C1 segment of cervical spinal cord (tissue), 14 donors: ENCODE measurements at places on chromosomes 3 and 15.

DNA sequence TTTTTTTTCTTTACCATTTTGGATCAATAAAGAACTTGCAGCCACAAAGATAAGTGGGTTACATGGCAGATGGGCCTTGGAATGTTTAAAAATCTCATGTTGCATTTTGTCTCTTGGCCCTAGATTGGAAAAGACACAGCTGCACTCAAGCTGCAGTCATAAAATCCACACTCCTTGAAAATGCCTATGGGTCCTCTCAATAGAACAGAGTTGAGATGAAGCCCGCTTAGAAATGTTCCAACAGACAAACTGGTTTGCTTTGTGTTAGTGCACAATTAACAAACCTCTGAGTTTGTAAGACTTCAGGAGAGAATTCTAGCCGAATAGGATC, 401.2 kb upstream of the CDIN1 start:
- DNase-seq = no peak

- DNase-seq = no peak
Measured at GRCh38 chr3:187540847-187541246, 129.3 kb downstream of the SST start.

GRCh38 chr15:39997031-39997430, 42.0 kb downstream of the SRP14 start:
- no peak for DNase-seq

GRCh38 chr15:96296264-96296663, 34.2 kb upstream of the NR2F2 start:
- DNase-seq = no peak

DNA sequence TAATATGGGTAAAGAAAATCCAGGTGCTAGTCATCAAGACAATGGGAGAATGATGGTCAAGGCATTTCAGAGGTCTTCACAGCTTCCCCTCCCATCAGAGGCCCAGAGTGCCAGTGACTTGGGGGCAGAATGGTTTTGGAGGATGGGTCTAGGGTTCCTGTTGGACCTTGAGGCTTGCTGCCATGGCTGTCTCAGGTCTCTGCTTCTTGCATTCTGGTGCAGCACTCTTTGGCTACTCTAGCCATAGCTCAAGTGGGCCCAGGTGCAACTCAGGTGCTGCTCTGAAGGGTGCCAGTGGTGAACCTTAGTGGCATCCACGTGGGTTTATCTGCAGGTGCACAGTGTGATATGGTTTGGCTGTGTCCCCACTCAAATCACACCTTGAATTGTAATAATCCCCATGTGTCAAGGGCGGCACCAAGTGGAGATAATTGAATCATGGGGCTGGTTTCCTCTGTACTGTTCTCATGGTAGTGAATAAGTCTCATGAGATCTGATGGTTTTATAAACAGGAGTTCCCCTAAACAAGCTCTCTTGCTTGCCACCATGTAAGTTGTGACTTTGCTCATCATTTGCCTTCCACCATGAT, 48.5 kb upstream of the PEX5L start:
- no peak for DNase-seq

GRCh38 chr3:64081235-64081630, 57.9 kb upstream of the PSMD6 start:
- DNase-seq = no peak

DNA sequence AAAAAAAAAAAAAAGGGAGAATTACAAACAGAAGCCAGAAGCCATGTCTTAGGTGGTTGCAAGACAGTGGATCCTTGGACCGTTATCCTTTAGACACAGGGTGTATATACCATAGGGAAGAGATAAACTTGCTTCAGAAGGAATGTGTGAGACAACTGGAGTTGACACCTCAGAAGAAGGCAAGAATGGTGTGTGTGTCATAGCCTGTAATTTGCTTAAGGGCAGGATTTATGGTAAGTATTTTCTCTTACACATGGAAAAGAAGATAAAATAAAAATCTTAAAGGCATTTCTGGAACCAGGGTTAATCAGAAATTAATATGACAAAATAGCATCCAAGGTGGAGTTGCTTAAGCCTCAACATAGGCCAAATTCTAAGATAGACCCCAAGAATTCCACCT, 19.3 kb upstream of the DNAJC19 start:
- no peak for DNase-seq

GRCh38 chr3:197169028-197169427, 129.4 kb downstream of the DLG1 start:
- no peak for DNase-seq

DNA sequence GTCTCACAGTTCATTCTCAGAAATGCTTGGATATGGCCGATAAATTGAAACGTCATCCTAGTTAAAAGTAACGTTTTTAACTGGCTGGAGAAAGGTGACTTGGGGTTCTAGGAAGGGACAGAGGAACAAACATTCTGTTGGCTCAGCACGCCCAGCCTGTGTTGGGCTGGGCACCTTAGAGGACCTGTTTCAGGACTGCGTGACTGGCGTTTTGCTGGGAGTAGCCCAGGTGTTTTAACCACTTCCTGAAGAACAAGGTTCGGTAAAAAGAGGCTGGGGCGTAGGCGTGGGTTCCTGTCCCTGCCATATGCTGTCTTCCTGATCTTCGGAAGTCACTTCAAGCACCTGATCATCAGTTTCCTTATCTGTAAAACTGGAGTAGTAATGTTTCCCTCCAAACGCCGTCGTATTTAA, 1.1 kb upstream of the TLNRD1 start:
- no peak for DNase-seq

DNA sequence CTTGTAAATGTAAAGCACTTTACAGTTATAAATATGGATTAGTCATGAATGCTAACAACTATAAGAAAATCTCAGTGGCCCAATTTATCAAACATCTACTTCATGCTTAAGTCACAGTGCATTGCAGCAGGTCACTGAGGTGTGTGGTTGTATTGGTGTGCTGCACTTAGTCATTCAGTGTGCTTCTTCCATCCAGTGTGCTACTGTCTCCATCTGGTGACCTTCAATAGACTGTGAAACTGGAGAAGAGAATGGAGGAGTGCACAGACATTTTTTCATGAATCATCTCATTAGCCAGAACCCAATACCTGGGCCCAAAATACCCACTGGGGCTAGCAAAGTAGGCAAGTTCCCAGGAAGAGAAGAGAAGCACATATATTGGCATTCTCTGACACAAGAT, 199.6 kb downstream of the SHOX2 start:
- DNase-seq = no peak

DNA sequence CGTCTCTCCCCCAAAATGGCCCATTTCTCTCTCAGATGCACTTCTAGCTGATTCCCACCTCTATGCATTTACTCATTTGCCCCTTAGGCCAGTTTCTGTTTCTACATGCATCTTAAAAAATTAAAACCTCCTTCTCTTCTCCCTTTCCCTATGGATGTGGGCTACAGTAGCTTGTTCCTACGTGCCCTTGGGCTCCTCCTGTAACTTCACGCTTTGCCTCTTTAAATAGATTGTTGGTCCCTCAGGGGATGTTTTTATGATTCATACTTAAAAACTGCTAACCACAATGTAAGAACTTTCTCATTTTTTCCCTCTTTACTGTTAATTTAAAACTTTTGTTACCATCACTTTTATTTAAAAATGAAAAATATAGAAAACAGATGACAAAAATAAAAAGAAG, 185.6 kb upstream of the MRPL3 start:
- DNase-seq = no peak

DNA sequence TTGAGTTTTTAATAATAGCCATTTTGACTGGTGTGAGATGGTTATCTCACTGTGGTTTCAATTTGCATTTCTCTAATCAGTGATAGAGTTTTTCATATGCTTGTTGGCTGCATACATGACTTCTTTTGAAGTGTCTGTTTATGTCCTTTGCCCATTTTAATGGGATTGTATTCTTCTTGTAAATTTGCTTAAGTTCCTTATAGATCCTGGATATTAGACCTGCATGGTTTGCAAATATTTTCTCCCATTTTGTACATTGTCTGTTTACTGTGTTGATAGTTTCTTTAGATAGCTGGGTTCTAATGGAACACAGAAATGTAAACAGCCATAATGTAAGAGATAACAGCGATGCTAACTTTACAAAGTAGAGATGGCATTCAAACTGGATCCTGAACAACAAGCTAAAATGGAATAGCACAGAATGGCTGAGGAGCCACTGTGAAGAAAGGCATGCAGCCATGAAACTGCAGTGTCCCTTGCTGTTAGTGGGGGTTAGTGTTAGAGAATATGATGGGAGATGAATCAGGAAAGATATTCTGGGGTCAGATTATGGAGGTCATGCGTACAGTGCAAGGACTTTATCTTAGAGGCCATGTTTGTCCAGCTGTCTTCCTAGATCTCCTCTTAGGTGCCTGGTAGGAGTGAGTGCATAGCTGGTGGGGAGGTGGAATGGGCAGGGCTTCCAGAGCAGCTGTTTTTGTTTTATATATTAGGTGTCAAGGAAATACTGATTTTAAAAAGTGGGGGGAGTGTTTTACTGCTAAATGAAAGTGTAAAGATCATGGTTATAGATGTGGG, 48.1 kb downstream of the BBS4 start:
- no peak for DNase-seq

DNA sequence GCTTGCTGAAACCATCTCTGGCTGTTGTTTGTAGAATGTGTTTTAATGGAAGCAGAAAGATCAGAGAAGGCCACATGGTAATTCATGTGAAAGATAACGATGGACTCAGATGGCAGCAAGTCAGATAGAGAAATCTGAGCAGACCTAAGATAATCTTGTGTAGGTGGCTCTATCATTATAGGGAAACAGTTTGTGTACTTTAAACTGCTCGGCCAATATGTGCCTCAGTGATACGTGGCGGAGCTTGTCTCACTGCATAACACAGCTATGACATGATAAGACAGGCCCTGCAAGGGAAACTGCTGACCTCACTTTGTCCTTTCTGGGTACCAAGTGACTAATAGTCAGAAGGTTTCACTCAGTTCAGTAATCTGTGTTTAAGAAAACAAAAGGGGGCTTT, 51.0 kb downstream of the MME start:
- DNase-seq = no peak

DNA sequence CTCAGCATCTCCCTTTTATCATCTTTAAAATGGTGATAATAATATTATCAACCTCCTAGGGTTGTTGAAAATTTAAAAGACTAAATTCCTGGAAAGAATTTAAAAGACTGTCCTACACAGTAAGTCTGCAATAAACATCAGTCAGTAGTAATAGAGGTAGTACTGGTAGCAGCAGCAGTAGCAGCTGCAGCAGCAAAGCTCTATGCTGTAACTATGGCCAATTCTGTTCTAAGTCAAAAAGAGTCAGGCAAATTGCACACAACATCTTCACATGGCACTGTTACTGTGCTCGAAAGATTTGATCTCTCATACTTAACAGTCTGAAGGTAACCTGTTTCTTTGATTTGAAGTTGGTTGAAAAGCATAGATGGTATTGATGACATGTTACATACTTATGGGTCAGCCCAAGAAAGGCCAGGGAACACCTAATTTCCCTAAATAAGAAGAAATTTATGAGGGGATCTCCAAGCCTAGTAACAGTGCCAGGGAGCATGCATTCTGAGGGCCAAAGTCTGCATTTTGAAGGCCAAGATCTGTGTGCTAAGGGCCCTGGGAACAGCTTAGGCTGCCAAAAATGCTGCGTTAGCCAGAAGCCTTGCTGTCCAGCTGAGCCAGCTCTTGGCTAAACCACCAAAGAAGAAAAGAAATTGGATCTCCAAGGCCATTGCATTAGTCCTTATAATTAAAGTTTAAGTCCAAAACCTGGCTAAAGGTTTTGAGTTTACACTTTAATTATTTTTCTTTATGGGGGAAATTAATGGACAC, 68.2 kb downstream of the SIDT1 start:
- DNase-seq = no peak

DNA sequence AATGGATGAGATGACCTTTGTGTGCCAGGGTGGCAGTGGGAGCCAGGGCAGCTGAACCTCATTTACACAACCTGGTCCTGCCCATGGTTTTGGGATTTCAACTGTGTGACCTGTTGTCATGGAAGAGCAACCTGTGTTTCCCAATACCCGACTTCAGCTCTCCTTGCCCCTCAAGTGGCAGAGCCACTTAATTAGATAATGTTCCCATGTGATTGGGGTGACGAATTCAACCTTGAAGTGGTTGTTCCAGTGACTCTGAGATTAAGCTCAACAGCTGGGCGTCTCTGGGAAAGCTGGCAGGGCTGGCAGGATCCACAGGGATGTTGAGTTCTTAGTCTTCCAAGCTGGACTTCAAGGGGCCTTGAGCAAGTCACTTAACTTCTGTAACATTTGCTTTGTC, 71.0 kb downstream of the THSD4 start:
- no peak for DNase-seq

DNA sequence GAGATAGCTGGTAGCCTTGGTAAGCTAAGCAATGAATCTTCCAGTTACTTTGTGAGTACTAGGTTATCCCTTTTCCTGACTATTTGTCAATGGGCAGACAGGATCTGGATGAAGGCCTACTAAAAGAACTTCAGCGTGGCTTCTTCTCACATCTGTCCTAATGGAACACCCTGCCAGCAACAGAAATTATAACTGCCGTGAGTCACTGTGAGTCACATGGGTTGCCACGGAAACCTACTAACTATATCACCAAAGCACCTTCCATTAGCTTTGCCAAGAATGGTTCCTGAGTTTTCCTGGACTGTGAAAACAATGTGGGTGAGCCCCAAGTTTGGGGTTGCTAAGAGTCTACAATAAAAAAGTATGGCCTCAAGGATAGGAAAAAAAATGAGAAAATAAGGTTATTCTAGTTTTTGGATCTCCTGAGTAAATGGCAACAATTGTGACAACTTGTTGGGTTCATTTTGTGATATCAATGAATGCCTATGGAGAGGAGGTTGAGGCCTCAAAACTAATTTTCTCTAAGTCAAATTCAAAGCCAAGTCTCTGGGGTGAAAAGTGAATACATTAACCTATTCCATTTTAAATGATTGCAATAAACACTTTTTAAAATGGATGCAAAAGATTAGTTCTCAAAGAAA, 195.1 kb upstream of the ICE2 start:
- DNase-seq = no peak

DNA sequence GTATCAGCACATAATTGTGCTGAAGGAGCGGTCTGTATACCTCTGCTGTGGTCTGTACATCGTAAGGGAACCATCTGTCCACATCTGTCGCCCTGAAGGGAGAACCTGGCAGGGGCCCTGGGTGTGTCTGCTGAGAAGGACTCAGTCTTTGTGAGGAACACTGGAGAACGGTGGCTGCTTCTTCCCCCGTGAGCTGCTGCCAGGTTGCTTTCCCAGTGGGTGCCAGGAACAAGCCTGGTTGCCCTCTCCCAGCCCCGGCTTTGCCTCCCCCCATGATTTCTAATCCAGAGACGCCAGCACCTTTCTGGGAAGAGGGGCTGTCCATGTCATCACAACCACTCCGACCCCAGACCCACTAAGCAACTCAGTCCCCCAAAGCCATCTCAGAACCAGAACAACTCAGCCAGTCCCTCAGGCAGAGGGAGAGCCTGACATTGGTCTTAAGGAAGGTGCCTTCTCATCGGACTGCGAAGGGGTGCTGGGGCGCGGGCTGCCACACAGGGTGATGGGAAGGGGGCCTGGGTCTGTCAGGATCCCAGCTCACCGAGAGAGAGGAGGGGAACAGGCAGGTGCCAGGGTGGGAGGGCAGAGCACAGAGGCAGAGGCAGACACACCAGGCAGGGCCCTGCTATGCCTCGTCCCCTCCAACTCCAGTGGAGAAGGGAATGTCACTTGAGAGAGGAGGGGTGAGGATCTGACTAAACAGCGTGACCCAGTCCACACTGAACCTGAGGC, 8.5 kb downstream of the TNK2 start:
- no peak for DNase-seq
